A549 treated with Hydrocortisone at 1 μM for 4 hours (cell line): ENCODE measurements at places on chromosomes 11 and 22. TPM values are rescaled to one million over a fixed set of nuclear protein-coding genes. Genes with fewer than 3 reads are reported as not detected.

SYT8 gene
- 0.32 to 0.90 TPM (median 0.46 TPM) in 5 replicates for total RNA-seq

MRGPRG gene
- total RNA-seq = not detected in 5 replicates

ALDH3B1 gene
- 126 to 139 TPM (median 131 TPM) in 5 replicates for total RNA-seq

SCO2 gene
- total RNA-seq = 2.2 to 6.4 TPM (median 5.4 TPM) in 5 replicates

OLFML1 gene
- total RNA-seq = 0.13 TPM in 1 of 5 replicates, not detected in the others

IGLL1 gene
- total RNA-seq = not detected in 5 replicates

BTG4 gene
- total RNA-seq = 0.10 to 0.23 TPM (median 0.16 TPM) in 4 of 5 replicates, not detected in the other

SMTNL1 gene
- total RNA-seq = not detected in 5 replicates

TP53I11 gene
- 36.6 to 48.4 TPM (median 40.8 TPM) in 5 replicates for total RNA-seq

GRAP2 gene
- not detected in 5 replicates for total RNA-seq
